Stimulated activated CD4-positive, alpha-beta T cell treated with anti-CD3 and anti-CD28 coated beads, TNF-alpha, amount 100 ng/mL, for 1 hour (primary cell): ENCODE measurements at places on chromosomes 12 and 14.

DNA sequence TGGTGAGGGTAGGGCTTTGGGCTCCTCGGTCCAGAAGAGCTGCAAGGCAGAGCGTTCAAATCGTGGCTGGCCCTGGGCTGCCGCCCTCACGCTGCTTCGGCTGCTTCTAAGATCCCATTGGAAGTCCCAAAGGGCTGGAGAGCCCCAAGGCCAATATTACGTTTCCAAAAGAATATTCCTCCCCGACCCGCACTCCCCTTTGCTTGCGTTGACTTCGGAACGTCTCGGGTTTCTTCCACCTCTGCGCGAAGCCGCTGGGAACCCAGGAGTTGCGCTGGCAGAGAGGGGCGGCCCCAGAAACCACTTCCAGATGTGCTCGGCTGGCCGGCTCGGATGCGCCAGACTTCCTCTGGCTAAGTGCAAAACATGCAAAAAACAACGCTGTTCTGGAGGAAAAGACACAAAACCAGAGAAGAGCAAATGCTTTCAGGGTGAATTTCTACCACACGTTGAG, at the start of gene GLT8D2:
Gene GLT8D2 (minus strand): TSS at position 285 of the 454 bp plus-strand sequence. CDS start 30,539 bp downstream, outside the sequence.
- no peak for DNase-seq

DNA sequence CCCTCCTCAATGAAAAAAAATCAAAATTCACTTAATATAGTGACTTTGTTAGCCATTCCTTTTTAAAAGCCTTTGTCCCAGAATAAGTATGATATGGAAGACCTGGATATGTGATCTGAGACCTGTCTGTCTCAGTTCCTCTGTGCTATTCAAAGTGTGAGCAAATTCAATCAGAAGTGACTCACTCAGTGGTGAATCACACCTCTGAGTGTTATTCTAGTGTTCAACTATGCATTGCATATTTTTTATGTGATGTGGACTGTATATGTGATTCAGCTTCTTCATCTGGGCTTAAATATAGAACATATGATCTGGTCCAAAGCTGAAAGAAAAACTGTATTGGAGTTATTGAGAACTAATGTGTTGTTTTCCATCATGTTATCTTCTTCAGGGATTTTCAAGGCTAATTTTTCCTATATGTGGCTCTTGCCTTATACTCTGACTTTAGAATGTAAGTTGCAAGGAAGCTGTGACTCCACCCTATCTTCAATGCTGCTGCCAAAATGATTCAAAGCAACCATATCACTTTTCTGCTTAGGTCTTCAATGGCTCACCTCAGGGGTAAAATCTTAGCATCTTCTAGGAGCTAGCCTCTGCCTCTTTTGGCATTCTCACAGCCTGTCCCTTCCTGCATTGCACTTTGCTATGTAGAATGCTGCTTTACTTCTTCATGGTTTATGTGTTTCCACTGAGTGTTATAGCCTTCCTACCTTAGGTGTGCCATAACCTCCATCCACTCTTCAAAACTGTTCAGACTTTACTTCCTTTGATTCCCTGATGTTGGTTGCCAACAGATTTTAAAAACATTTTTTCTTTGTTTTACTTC, 169.8 kb downstream of the OTOGL start:
- DNase-seq: no peak

- no peak for DNase-seq
Observed at GRCh38 chr14:44029933-44030332, 477.1 kb downstream of the FSCB start.

DNA sequence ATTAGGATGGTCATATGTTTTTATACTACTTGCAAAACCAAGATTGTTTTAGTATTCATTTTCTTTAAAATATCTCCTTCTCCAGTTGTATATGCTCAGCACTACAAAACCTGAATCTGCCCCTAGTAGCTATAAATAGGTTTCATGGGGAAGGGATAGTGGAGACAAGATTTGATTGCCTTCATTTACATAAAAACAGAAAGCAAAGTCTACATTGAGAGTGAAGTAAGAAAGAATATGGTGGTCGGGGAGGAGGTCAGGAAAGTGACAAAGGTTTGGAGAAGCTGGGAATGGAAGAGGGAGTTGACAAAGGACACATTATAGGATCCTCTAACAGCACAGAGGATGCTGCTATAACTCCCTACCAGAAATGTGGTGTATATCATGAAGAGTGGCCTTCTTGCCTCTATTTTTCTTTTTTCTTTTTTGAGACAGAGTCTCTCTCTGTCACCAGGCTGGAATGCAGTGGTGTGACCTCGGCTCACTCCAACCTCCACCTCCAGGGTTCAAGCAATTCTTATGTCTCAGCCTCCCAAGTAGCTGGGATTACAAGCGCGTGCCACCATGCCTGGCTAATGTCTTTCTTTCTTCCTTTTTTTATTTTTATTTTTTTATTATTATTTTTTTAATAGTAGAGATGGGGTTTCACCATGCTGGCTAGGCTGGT, 6.6 kb upstream of the LRP6 start:
- no peak for DNase-seq

DNA sequence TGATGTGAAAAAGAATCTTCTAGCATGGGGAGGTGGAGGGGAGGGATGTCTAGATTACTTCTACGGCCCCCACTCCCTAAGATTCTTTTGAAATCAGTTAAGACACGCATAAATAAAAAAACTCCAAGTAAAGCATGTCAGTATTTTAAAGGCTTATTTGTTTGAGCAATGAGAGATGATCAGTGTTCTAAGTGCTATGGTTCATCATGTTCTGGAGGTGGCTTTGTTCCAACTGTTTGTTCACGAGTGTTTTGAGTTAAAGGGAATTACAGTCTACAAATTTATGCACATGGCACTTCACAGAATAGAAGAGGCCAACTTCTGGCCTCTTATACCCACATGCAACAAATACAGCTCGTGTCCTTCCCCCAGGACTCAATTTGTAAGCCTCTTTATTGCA, 394.9 kb downstream of the RAD51B start:
- no peak for DNase-seq

- DNase-seq: no peak
Observed at GRCh38 chr12:84924981-84925380, 12.4 kb upstream of the SLC6A15 start.
